CD8-positive, alpha-beta T cell (primary cell): ENCODE measurements at places on chromosomes 4 and X. TPM values are rescaled to one million over a fixed set of nuclear protein-coding genes. Genes with fewer than 3 reads are reported as not detected.

GRCh38 chr4:181962321-181962720 is 280.9 kb upstream of the TENM3 start:
- no peak for DNase-seq

DNA sequence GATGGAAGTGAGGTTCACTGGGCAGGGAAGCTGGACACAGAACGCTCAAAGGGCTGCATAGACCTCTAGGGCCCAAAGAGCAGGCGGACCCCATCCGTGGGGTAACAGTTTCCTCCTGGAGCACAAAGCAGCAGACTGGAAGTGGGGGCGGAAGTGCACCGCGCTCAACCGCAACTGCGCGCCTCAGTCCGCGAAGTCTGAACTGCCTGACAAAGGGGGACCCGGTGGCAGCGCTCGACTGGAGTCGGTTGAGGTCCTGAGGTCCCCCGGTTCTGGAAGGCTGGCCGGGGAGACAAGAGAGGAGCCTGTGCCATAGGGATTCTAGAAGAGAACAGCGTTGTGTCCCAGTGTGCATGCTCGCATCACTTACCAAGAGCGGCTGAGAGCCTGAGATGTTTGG is 58.5 kb downstream of the ALPK1 start:
- DNase-seq, result no peak

- DNase-seq, result no peak
Measured at GRCh38 chr4:105232374-105232773, 85.7 kb downstream of the TET2 start.

DNA sequence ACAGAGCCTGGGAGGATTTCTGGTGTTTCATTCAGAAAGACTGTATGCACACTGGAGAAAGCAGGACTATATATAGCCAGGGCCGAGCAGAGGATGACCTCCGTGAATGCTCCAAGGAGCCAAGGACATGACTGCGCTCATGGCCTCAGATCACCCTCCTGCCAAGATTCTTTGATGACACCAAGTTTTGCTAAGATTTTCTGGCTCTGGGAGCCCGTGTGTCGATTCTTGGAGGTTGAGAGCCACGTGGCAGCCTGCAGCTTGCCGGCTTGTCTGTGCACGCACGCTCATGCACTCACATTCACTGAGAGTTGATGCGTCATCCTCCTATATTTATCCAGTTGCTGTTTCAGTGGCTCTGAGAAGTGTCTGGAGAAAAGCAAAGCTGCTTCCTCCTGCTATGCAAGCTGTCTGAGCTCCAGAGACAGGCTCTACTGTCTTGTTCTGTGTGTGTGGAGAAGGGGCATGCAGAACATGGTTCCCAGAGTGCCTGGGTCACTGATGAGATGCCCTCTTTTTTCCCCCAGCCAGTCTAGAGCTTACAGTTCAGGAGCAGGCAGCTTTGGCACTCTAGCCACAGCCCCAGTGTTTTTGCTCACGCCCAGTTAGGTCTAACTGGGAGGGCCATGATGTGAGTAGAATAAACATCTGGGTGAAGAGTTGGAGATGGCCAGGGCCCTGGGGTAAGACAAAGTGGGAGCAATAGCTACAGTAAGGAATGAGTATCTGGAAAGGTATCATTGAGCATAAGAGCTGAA is 64.9 kb upstream of the SCOC start:
- no peak for DNase-seq

DNA sequence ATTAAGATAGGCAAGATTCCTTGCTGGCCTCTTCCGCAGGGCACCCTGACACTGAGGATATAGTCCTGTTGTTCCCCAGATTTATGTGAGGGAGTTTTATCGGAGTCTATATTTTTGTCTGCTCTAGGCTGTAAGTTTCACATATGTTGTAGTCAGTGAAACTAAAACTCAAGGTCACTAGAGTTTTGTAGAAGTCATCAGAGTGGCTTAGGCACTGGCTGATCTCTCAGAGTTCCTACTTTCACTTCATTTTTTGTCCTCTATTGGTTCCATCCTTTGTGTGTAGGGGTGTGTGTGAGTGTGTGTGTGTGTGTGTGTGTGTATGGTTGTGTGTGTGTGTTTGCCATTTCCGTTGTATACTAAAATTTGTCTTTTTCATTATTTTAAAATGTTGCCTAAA is 577.5 kb downstream of the IQCM start:
- DNase-seq, result no peak

DNA sequence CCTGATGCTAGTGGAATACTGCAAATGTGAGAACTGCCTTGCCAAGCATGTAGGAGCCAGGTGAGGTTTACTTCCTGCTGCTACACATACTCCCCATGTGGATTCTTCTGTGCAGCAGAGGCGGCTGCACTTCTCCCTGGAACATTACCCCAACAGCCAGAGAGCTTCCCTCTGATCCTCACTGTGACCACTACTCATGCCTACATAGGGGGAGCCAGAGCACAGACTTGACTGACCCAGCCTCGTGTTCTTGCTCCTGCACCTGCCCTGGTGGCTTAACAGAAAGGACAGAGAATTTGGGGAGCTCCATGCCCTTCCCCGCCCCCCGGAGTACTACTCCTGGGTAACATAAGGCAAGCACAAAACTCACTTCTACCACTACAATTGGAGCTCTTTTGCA is 38.4 kb downstream of the UGT2A2 start:
- DNase-seq, result no peak

- no peak for DNase-seq
Measured at GRCh38 chrX:77003956-77004355, 443.2 kb upstream of the FGF16 start.

DNA sequence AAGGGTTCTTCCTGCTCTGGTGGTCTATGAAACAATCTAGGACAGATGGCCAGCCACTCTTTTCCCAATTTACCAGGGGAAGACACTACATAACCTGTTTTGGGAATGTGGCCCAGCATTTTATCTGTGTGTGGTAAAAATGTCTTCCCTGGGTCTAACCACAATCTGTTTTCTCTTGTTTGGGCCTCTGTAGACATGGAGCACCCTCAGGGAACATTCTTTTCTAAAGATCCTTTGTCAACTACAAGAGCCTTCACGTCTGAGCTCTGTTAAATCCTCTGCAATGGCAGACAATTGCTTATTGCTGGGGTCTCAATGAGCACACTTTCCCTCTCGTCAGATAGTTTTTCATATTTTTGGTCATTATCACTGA is 35.5 kb downstream of the PLAC1 start:
- DNase-seq, result no peak

DNA sequence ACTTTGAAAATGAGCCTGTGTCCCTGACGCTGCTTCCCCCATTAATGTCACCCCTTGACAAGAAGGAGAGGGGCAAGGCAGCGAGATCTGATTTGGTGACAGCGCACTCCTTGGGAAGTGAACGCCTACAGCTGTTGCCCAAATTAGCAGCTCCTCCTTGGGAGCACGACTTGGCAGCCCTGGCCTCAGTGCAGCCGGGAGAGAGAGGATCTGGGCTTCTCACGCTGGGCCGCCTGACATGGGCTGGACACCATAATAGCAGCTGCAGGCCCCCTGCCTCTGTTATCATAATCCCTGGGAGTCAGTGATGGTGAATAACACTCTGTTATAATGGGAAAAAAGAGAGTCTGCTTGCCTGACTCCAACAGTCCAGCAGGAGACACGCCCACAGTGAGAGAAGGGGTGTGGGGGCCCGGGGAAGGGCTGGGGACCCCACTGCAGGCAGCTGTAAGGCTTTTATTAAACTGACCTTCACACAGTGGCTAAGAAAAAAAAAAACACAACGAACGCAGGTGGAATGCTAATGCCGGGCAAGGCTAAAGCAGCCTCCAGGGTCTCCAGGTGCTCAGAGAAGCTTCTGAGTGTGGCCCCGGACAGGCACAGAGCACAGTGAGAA is 73.3 kb downstream of the PSAPL1 start:
- DNase-seq, result no peak

DNA sequence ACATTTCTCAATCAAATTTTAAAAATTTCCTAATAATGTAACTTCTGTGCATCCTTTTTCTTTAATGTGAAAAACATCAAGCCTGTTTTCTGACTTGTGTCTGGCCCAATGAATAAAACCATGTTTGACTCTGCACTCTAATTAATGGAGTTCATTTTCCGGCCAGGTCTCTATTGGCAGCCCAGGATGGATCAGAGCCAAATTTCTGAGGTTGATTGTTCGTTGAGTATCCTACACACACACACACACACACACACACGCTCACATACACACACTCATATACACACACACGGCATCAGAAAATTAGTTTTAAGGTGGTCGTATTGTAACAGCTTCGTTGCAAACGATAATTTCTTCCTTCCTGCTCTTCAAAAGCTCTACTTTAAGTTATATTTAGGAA is 28.9 kb upstream of the TLL1 start:
- DNase-seq, result no peak

DNA sequence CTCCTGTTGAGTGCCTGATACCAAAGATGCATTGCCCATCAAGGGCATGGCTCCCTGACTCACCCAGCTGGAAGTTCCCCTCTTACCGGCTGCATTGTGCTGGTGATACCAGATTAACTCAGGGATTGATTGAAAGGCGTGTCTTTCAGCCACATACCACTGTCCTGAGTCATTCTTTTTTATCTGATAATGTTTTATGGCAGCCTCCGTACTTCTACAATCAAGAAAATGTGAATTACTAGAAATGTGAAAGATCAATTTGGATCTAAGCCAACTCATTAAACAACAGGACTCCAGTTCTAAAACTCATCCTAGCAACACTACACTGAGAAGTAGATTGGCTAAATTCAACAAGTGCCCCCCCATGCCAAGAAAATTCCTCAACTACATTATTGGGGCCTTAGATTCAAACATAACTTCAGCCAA is 40.0 kb downstream of the TXK start:
- no peak for DNase-seq

DNA sequence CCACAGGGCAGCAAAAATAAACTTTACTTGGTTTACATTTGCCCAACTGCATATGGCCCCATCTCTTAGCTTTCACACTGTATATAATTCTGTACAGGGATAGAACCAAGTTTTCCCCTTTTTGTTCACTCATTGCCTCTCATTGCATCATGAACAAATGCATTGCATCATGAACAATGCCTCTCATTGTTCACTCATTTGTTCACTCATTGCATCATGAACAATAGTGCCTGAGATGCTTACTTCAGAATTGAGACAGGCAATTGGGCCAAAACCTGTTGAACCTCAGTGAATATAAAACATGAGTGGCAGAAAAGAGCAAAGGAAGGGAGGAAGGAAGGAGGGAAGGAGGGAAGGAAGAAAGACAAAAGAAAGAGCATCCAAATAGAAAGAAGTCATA is 98.2 kb downstream of the SOWAHB start:
- no peak for DNase-seq

DNA sequence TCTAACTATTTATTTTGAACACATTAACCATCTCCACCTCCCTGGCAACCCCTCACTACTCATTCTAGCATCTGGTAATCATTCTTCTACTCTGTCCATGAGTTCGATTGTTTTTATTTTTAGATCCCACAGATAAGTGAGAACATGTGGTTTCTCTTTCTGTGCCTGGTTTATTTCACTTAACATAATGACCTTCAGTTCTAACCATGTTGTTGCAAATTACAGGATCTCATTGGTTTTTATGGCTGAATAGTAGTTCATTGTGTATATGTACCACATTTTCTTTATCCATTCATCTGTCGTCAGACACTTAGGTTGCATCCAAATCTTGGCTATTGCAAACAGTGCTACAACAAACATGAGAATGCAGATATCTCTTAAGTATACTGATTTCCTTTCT is 33.4 kb upstream of the FAM47B start:
- no peak for DNase-seq

GRCh38 chr4:69832326-69833030 is 27.5 kb downstream of the SULT1E1 start:
- no peak for DNase-seq

DNA sequence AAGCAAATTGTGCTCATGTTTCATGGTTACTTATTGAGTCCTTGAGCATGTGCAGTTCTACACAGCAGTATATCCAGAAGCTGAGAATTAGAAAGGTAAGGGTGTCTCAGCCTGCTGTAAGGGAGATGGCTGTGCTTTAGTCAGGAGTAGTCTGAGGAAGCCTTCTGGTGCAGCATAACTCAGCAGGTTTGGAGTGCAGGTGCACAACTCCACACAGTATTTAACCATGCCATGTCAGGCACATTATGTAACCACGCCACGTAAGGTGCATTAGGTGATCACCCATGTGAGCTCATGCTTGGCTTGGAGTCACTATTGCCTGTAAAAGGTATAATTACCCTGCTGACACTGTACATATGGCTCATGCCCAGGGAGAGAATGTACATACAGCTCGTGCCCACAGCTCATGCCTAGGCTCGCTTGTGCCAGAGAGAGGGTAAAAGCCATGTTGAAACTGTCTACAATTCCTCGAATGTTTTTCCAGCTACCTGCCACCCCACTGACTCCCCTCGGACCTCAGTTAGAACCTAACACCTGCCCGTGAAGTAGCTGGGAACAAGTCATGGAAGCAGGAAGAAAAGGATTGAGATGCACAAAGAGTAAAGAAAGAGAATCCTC is 37.8 kb downstream of the UCHL1 start:
- DNase-seq, result no peak

DNA sequence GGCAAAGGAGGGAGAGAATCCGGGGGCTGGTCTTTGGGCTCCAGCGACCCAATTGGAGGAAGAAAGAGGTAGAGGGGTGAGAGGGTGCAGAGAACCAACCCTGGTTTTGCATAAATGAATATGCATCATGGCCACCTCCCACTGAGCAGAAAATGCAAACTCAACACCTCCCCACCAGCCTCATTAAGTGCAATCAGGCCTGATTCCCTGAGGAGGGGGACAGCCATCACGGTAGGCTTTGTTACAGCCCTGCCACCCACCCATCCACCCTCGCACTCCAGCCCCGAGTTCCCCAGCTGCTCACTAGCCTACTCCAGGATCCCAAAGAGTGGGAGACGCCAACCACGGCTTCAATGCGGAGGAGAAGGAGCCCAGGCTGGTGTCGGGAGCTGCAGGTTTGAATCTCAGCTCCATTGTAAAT is 48.3 kb upstream of the MAN2B2 start:
- no peak for DNase-seq

- DNase-seq, result no peak
Measured at GRCh38 chrX:128728943-128729342, 676.7 kb upstream of the ACTRT1 start.

DNA sequence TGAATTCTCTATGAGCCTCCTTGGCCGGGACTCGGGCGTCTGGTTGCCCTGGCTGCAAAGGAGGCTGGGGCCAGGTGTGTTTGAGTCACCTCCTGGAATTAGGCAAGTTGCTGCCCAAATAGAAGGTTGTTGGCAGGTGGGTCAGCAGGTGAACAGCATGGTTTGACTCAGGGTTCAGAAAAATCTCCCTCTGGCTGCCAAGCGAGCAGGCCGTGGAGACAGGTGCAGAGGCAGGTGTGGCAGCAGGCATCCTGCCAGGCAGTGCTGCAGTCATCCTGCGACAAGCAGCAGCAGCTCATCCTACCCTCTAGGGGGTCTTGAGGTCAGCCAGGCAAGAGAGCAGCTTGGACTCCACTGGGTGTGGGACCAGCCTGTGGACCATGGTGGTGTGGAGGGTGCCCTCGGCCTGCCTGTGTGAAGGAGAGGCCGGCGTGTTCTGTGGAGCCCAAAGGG is 8.2 kb downstream of the MSANTD1 start:
- DNase-seq, result no peak

GRCh38 chrX:129736491-129736890 is 2.3 kb upstream of the XPNPEP2 start:
- DNase-seq, result no peak

Gene LGI2
- total RNA-seq, result not detected

Gene FAT4
- not detected for total RNA-seq

Gene ARMCX2
- 3.3 TPM for total RNA-seq

Gene TRIM2
- 0.22 TPM for total RNA-seq

Gene FAM193A
- 29.0 TPM for total RNA-seq

Gene PGRMC1
- 18.4 TPM for total RNA-seq

Gene SMR3B
- total RNA-seq, result not detected
